A673 (cell line): ENCODE measurements at places on chromosomes 16 and 17.

DNA sequence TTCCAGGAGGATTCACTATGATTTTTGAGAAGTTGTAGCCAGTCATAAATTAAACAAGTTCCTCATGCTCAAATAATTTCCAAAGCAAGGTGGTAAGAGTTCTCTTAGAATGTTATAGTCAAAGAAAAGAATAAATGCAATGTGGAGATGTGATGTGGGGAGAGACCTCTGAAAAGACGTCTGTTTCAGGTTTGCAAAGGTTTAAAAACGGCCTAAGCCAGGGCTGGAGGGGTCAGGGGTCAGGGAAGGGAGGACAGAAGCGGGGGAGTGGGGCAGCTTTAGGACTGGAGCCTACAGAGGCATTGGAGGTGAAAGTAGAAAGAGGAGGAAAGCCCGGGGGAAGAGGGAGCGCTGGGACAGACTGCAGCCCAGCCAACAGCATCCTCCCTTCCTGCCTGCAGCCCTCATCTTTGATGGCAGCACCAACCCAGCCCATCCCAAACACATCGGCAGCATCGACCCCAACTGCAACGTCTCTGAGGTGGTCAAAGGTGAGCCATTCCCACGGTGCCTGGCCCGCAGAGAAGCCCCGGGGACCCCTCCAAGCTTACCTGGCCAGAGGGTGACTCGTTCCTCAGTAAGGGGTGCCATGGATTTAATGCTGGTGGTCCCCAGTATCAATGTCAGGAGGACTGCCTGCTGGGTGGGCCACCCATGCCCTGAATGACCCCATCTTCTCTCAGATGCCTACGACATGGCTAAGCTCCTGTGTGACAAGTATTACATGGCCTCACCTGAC, 11.4 kb downstream of the PDK2 start:
- H3K36me3 ChIP-seq: no peaks in the 10 kb centered on the region
- no peak for DNase-seq
- H3K4me3 ChIP-seq: no peak overlapping the region
- H3K27ac ChIP-seq: no peak overlapping the region

- no peak overlapping the region for H3K4me3 ChIP-seq
- peak; percentile 57 for DNase-seq
- H3K4me1 ChIP-seq: peaks cover 16% of the 10 kb centered on the region
- no peaks in the 10 kb centered on the region for H3K36me3 ChIP-seq
Observed at GRCh38 chr17:76793775-76794174, 55.9 kb downstream of the MFSD11 start.

DNA sequence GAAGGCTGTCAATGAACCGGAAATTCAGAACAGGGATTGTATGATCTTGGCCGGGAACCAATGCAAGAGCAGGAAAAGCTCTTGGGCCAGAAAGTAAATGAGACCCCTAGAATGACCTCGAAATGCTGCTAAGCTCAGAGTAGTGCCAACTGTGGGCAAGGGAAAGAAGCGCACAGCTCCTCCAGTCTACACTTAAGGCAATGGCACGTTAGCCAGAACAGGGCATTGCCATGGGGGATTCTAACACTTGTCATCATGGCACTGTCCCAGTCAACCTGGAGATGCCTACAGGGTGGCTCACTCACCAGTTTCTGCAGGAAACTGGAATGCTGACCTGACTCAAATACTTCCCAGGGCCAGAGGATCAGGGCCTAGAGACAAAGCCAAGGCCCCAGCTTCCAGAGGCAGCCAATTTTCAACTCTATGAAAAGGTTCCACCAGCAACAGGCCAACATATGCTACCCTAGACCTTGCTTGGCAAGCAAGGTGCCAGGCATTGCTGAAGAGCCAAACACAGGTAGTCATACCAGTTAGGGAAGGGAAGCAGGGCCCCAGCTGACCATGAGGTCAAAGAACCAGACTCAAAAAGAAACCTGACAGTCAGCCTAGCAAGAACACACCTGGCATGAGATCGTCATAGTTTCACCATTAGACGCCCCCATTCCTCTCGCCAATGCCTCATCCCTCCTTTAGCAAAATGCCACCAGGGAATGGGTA, 34.9 kb downstream of the ARHGAP17 start:
- no peak for DNase-seq
- H3K36me3 ChIP-seq: peaks cover 17% of the 10 kb centered on the region
- no peaks in the 10 kb centered on the region for H3K27me3 ChIP-seq
- H3K27ac ChIP-seq: peak overlapping the region; percentile 55
- peaks cover 69% of the 10 kb centered on the region for H3K4me1 ChIP-seq
- no peak overlapping the region for H3K4me3 ChIP-seq

DNA sequence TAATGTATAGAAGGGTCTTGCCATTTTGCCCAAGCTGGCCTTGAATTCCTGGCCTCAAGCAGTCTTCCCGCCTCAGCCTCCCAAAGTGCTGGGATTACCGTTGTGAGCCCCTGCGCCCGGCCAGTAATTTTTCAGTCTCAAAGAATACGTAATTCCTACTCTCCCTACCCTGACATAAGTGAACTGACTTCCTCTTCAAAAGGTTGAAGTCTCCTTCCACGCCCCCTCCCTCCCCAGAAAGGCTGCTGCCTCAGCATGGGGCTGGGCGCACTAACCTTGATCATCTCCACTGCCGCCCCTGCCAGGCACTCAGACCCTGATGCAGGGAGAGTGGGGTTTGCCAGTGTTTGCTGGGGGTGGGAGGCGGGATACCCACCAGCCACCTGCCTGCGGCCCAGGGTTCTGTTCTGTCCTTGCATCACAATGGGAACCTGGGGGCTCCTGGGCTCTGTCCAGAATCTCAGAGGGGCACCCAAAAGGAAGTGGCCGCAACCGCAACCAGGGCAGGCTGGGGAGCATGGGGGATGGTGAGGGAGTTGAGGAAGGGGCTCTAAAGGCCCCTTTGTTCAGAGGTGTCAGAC, 27.5 kb downstream of the KIFC3 start:
- no peaks in the 10 kb centered on the region for H3K27me3 ChIP-seq
- H3K4me3 ChIP-seq: no peak overlapping the region
- H3K36me3 ChIP-seq: peaks cover 87% of the 10 kb centered on the region
- no peak for DNase-seq

DNA sequence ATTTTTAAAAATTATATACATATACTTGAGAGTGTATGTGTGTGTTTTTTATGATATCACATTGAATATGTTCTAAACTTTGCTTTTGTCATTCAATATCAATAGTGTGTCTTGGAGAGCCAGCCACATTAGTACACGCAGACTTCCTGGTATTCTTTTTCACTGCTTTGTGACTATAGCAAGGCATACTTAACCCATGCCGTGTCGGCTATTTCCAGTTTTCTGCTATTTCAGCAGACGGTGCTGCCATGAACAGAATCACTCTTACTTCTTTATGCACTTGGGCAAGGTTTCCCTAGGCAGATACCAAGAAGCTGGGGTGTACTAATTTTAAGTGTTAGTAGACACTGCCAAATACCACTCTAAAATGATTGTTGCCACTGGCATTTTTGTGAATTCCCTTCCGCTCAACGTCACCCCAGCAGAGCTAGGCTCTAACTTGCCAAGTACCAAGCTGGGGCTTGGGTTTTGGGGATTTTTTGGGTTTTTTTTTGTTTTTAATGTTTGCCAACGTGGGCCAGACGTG, 134.9 kb downstream of the SOCS1 start:
- H3K27ac ChIP-seq: no peak overlapping the region
- H3K4me3 ChIP-seq: no peak overlapping the region
- H3K27me3 ChIP-seq: no peaks in the 10 kb centered on the region
- H3K36me3 ChIP-seq: no peaks in the 10 kb centered on the region
- no peak for DNase-seq
- H3K4me1 ChIP-seq: peaks cover 12% of the 10 kb centered on the region

DNA sequence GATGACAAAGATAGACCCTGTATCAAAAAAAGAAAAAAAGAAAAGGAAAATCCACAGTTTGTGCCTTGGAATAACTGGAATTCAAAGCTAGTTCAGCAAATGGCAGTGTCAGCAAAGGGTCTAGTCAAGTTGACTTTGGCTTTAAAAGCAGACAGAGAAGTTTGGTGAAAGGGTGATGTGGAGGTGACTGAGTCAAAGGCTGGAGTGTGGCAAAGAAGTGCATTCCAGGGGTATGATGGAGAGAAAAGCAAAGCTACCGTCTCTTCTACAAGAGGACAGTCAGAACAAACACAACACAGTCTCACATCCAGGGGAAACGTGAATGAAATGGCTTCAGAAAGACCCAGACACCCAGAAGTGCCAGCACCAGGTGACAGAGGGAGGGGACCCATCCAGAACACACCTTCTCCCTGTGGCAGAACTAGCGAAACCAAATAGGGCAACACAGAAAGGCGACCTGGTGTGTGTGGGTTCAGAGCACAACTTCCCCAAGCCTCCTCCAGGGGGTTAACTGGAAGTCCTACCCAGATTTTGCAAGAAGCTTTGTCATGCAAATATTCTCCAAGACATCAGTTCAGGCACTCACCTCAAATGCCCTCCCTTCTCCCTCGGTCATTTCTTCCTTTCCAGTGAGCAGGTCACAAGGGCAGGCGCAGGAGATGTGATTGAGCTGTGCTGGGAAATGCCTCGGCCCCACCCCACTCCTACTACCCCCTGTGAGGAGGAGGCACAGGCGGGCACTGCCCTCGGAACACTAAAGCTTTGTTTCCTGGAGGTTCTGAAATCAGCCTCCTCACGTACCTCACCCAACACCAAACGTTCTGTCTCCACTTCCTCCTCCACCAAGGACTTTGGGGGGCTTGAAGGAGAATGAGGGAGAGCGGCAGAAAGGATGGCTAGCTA, 481.9 kb downstream of the SOX9 start:
- no peak for DNase-seq
- H3K4me3 ChIP-seq: no peak overlapping the region

- H3K27ac ChIP-seq: no peak overlapping the region
- no peaks in the 10 kb centered on the region for H3K27me3 ChIP-seq
- no peak for DNase-seq
Observed at GRCh38 chr16:90026135-90026534, 6.9 kb upstream of the DBNDD1 start.

DNA sequence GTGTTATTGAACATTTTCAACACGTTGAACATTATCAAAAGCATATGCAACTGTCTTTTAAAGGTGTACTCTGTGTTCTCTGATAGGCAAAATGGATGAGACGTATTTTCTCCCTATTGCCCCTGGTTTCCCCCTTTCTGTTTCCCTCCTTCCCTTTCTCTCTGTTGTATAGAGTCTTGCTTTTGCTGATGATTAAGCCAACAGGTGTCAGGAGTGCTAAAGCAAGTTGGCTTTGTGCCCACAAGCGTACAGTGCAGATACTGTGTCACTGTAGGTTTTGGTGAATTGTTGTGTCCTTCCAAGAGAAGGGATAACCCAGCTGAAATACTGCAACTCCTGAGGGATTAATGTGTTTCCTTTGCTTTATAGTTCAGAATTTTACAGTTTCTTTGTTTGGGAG, 74.4 kb downstream of the COX10 start:
- H3K36me3 ChIP-seq: no peaks in the 10 kb centered on the region
- no peak for DNase-seq
- no peak overlapping the region for H3K27ac ChIP-seq
- H3K4me1 ChIP-seq: peaks cover 7% of the 10 kb centered on the region
- H3K4me3 ChIP-seq: no peak overlapping the region
- no peaks in the 10 kb centered on the region for H3K27me3 ChIP-seq

DNA sequence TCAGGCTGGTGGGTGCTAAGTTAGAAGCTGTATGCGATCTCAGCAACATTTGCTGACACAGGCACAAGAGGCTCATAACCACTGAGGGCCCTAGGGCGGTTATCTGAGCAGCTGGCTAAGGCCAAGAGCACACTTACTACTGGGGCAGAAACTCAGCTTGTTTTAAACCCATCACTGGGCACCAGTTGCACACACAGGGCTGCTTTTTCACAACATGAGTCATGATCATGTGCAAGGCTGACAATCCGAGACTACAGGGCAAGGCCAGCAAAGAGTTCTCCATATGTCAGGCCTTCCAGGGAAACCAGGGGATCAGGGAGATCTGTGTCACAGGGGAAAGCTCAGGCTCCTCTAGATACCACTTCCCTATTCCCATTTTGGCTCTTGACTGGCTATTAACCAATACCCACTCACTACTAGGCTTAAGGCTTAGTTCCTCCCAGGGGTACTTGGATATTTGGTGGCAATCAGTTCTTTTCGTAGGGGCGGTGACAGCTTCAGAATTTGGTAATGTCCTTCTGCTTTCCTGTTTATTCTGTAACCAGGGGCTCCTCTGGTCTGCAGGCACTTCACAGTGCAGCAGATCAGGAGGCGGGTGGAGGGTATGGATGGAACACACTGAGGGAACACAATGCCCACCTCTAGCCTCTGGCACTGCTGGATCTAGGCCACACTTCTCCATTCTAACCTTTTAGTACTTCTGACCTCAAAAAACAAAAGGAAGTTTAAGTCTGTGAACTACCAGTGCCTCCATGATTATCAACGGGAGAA, 44.9 kb upstream of the ERN1 start:
- no peak overlapping the region for H3K4me3 ChIP-seq
- no peaks in the 10 kb centered on the region for H3K4me1 ChIP-seq
- DNase-seq: no peak
- H3K27me3 ChIP-seq: no peaks in the 10 kb centered on the region
- no peak overlapping the region for H3K27ac ChIP-seq
- H3K36me3 ChIP-seq: no peaks in the 10 kb centered on the region

GRCh38 chr16:30091474-30092372, at the start of gene TBX6:
TSS of gene TBX6 (minus strand) at chr16:30091924. CDS start at chr16:30091193, 731 bp downstream.
- H3K4me1 ChIP-seq: peaks cover 18% of the 10 kb centered on the region
- peak; percentile 94 for DNase-seq
- H3K27me3 ChIP-seq: no peaks in the 10 kb centered on the region

- no peak overlapping the region for H3K27ac ChIP-seq
- no peaks in the 10 kb centered on the region for H3K4me1 ChIP-seq
- H3K4me3 ChIP-seq: peak overlapping the region; percentile 61
- H3K36me3 ChIP-seq: no peaks in the 10 kb centered on the region
- H3K27me3 ChIP-seq: no peaks in the 10 kb centered on the region
Observed at GRCh38 chr16:77723108-77723514, 797 bp downstream of the NUDT7 start.

- H3K27ac ChIP-seq: no peak overlapping the region
- no peaks in the 10 kb centered on the region for H3K36me3 ChIP-seq
- no peak overlapping the region for H3K4me3 ChIP-seq
- DNase-seq: no peak
Observed at GRCh38 chr17:68924793-68925720, 30.1 kb downstream of the ABCA8 start.

- H3K27me3 ChIP-seq: no peaks in the 10 kb centered on the region
- H3K36me3 ChIP-seq: no peaks in the 10 kb centered on the region
- H3K4me3 ChIP-seq: no peak overlapping the region
- DNase-seq: no peak
Observed at GRCh38 chr17:40448639-40449261, 5.5 kb downstream of the IGFBP4 start.

- no peak overlapping the region for H3K27ac ChIP-seq
- H3K4me3 ChIP-seq: no peak overlapping the region
- H3K27me3 ChIP-seq: no peaks in the 10 kb centered on the region
- H3K36me3 ChIP-seq: no peaks in the 10 kb centered on the region
Observed at GRCh38 chr16:23225634-23226033, 43.1 kb downstream of the SCNN1G start.

DNA sequence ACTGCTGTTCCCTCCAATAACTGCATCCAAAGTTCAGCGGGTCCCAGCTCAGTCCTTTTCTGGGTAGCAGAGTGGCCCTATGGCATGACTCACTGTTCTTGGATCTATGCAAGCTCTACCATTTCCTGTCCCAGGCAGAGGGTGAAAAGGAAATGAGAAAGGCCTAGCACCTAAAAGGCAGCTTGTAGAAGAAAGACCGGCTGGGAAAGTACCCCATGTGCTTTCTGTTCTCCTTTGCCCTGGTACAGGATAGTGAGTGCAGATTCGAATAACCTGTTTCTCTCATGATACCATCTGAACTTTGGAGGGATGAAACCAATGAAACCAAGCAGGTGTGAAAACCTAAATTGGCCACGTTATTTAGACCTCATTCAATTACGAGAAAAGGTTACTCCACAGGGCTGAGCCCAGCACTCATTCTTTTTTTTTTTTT, 12.7 kb upstream of the HASPIN start:
- no peak for DNase-seq
- no peaks in the 10 kb centered on the region for H3K27me3 ChIP-seq
- no peak overlapping the region for H3K4me3 ChIP-seq
- H3K4me1 ChIP-seq: no peaks in the 10 kb centered on the region
